Right hindlimb (tissue), 1 donor: ENCODE measurements at places on chromosomes 3 and 15.
A peak's percentile ranks its signal among the peaks of the same experiment; 100 is the strongest.

DNA sequence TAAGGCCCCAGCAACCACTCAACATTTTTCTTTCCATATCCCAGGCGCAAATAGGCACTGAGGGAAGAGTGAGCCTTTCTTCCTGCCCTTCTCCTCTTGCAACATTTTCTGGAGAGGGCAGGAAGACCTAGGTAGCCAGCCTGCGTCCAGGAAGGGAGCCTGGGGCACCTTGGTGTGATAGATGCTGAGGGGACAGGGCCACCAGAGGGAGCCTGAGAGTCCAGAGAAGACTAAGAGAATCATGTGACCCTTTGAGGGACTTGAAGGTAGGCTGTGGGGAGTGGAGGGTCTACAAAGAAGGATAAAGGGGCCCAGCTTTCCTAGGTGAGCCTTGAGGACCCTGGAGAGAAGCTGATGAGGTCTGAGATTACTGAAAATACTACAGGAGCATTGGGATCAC lies 346.6 kb downstream of the CNTN6 start:
- DNase-seq: no peak

GRCh38 chr15:49857496-49858475 lies 236.9 kb downstream of the DTWD1 start:
- DNase-seq: no peak

DNA sequence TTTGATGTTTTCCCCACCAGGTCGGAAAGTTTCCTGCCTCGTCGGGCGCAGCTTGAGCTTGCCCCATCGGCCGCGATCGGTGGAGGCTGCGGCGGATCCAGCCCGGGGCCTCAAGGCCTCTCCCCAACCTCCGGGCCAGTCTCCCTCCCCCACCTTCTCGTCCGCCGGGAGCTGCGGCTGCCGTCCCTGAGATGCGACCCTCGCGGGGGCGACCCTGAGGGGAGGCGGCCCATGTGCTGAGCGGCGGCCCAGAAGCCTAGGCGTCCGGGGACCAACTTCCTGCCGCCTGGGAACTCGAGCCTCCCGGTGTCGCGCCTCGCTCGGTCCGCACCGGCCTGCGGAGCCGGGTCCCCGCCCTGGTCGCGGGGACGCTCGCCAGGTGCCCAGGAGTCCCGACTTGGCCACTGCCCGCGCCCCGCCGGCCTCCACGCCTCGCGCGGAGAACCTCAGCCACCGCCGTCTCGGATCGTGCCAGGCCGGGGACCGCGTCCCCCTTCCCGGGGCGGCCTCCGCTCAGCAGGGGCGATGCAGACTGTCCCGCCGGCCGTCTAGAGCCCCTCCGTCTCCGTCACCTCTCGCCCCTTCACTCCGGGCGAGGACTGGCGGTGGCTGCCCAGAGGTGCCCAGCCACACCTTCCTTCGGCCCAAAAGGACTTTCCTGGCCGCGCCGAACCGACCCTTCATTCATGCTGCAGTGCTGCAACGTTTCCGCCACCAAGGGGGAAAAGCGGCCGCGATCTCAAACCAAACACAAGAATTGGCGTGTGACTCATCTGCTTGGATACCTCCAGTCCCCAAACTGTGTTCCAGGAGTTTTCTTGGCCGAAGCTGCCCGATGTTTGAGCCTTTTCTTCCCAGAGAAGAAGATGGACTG lies 656 bp downstream of the SLMAP start:
- DNase-seq: peak; percentile 55

GRCh38 chr3:196942915-196943277 lies 568 bp upstream of the NCBP2 start:
- DNase-seq: no peak

GRCh38 chr3:123258811-123259420 lies 57.2 kb downstream of the SEC22A start:
- no peak for DNase-seq

GRCh38 chr3:43390255-43390588 lies 103.9 kb downstream of the SNRK start:
- DNase-seq: no peak

DNA sequence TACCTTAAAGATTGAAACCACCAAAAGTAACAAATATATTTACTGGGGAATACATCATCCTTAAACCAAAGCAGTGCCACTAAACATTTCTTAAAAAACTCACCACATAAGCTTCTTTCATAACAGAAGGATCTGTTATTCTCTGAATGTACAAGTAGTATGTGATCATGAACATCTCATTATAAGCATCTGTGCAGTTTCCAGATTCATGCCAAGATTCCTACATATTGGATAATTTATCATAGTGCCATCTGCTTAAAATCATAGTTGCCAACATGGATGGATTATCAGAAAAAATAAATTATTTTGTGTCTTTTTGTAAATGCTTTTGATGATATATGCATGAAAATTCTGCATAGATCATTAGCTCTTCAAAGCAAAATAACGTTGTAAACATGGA lies 21.8 kb upstream of the BCHE start:
- DNase-seq: no peak
